ENCODE measurements at places on chromosomes 3 and 15. TPM values are rescaled to one million over a fixed set of nuclear protein-coding genes. Genes with fewer than 3 reads are reported as not detected.

Gene ST3GAL6
- 11.6 TPM for total RNA-seq

Gene FMN1
- 5.3 TPM for total RNA-seq

Gene THRB
- total RNA-seq = 1.3 TPM

Gene PLSCR1
- total RNA-seq = 782 TPM

All from M059J (cell line).